ENCODE measurements at places on chromosomes 11 and 22.

- DNase-seq: no peak
Observed at GRCh38 chr11:32527261-32528175, 56.1 kb upstream of the EIF3M start.

DNA sequence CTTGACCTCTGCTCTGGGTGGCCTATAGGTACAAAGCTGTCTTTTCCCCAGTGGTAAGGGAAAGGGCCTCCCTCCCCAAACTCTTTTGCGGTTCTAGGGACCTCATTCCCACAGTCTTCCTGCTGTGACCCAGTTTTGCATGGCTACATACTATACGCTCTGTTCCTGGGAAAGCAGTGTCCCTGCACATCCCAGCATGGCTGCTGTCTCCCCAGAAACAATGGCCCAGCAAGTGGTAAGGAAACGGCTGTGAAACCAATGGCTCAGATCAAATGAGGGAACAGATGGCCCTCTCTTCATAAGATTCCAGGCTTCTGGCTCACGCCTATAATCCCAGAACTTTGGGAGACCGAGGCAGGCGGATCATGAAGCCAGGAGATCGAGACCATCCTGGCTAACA, 41.1 kb downstream of the RPL27A start:
- DNase-seq: no peak

- DNase-seq: no peak
Observed at GRCh38 chr11:86416494-86416893, 41.8 kb downstream of the CCDC81 start.

GRCh38 chr22:23184764-23185113, 4.4 kb downstream of the BCR start:
- no peak for DNase-seq

Measured in stimulated activated CD4-positive, alpha-beta T cell treated with anti-CD3 and anti-CD28 coated beads, Interleukin-15, amount 100 ng/mL, for 1 hour (primary cell).